Stimulated activated CD4-positive, alpha-beta T cell treated with anti-CD3 and anti-CD28 coated beads, TNF-alpha, amount 100 ng/mL, for 24 hours (primary cell): ENCODE measurements at places on chromosomes 1 and 21.

GRCh38 chr1:216766633-216767327 is 43.6 kb upstream of the ESRRG start:
- no peak for DNase-seq

DNA sequence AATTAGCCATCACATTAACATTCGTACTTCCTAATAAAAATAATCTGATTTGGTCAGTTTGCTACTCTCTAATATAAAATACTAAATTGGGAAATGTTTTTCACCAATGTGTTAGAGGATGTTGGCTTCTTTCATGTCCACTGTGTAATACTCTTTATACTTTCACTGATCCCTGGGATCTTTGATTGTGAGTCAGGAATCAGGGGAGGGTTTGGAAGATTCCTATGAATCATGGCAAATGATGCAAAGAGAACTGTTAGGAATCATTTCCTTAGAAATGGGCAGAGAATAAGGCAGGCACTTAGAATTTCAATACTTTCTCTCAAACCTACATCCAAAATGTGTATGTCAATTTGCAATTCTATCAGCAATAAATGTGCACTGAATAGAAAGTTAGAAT is 31.0 kb downstream of the KRTAP24-1 start:
- no peak for DNase-seq

DNA sequence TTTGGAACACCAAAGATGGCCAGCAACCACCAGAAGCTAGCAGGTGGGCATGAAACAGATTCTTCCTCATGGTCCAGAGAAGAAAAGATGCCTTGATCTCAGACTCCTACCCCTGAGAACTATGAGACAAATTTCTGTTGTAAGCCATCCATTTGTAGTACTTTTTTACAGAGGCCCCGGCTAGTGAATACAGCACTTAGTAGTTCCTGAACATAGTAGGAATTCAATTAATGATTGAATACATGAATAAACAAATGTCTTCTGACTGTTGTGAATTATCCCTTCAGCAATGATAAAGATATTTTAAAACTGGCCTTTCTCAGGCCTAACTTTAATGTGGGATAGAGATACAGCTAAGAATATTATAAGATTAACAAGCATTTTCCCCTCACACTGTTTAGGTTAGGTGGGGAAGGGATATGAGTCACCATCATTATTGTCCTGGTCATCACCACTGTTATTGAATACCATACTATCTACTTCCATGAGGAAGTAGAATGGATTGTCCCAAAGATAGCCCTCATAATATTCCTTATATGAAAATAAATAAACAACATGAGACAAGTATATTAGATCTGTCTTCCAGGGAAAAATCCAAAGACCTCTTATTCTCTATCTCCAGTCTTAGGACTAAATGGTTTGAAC is 51.4 kb downstream of the ADCY10 start:
- DNase-seq: no peak

DNA sequence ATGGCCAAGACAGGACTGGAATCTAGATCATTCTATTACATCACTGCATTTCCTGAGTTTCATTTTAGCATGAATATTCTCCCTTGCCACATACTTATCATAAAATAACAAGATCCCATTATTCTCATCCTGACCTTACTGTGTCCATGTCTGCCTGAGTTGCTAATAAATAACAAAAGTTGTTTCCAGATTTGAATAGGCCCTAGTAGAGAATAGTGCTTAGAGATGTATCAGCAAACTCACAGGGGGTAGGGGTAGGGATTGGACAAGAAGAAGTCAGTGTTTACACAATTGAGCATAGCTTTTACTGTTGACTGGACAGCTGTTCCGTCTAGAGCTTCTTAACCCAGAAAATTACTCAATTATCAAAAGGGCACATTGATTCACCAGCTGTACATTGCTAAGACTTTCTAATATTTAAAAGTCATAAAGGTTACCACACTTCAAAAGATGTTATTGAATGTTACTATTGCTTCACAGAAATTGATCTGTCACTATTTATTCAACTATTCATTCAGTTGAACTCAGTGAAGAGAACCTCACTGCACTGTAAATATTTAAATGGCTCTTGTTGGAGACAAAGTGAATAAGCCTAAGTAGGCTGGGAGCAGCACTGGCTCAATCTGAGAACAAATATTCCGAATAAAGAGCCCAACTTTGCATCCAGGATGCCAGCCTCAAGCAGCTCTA is 121.9 kb downstream of the NRIP1 start:
- no peak for DNase-seq

- no peak for DNase-seq
These were observed 47.6 kb downstream of the SLX9 start for GRCh38 chr21:44987301-44987885.

- no peak for DNase-seq
These were observed 88.1 kb upstream of the C1orf21 start for GRCh38 chr1:184298440-184299405.

DNA sequence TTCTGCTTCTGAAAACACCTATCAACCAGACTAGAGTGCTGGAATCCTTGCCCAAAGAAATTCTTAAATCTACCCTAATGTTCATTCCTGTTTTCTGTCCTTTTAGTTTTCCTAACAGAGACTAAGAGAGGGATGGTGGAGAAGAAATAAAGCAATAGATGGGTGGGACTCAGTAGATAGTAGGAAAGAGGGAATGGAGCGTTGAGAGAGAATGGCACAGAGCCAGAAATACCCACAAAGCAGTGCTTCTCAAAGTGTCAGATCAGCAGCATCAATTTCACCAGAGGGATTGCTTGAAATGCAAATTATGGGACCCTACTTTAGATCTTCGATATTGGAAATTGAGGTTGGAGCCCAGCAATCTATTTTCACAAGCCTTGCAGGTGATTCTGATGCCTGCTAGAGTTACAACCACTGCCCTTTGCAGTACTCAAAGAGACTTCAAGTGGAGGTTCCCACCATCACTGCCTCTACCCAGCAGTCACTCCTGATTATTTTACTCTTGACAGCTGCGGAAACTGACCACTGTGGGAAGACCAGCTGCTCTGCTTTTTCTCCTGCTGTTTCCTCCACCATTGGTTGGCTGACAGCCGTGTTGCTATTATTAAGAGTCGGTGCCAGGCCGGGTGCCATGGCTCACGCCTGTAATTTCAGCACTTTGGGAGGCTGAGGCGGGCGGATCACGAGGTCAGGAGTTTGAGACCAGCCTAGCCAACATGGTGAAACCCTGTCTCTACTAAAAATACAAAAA is 11.4 kb upstream of the PRPF3 start:
- DNase-seq: no peak

DNA sequence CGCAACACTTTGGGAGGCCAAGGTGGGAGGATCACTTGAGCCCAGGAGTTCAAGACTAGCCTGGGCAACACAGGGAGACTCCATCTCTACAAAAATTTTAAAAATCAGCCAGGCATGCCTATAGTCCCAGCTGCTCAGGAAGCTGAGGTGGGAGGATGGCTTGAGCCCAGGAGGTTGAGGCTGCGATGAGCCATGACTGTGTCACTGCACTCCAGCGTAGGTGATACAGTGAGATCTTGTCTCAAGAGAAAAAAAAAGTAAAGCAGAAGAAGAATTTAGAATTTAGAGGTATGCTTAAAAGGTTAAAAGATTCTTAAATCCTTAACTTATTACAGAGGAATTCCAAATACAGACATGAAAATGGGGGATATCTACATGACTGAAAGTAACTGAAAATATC is 79.5 kb downstream of the SMYD3 start:
- no peak for DNase-seq

- DNase-seq: no peak
These were observed 65.5 kb downstream of the MAN1C1 start for GRCh38 chr1:25682059-25682601.

DNA sequence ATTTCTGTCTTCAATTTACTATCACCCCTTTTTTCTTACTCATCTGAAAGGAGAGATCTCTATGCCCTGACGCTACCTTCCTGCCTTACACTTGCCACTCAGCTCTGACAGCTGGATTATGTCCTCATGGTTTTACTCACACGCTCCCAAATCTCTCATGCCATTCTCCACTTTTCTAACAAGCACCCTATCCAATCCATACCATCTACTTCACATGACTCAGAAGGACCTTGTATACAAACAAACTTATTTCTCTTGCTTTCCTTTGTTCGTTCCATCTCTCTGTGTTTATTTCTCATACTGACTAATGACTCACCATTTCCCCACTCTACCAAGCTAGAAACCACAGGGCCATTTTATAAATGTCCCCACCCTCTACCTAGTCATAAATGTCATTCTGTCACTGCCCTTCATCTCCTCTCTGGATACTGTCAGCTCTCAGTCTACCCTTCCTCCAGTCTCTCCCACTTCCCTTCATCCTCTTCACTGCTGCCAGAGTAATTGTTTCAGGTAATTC is 87.3 kb downstream of the USP24 start:
- no peak for DNase-seq

- no peak for DNase-seq
These were observed 4.1 kb downstream of the WNT3A start for GRCh38 chr1:228010921-228011320.

DNA sequence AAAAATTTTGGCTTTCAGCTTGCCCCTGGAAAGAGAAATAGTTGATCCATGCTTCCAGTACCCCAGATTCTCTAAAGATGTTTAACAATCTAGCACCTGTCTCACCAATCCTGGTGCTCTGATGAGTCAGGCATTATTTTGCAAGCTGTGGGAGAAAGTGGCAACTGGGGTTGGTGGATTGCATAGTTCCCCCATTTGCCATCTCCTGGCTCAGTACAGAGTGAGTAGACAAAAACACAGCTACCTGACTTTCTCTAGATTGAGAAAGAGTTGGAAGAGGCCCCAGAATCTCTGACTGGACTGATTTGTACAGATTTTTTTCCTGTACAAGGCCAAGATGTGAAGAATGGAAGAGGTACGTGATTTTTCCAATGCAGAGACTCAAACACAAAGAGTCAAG is 75.1 kb upstream of the NEGR1 start:
- DNase-seq: no peak

GRCh38 chr1:9630331-9631111 is 21.0 kb upstream of the PIK3CD start:
- no peak for DNase-seq

GRCh38 chr1:183585038-183585437 is 5.2 kb downstream of the NCF2 start:
- DNase-seq: no peak

DNA sequence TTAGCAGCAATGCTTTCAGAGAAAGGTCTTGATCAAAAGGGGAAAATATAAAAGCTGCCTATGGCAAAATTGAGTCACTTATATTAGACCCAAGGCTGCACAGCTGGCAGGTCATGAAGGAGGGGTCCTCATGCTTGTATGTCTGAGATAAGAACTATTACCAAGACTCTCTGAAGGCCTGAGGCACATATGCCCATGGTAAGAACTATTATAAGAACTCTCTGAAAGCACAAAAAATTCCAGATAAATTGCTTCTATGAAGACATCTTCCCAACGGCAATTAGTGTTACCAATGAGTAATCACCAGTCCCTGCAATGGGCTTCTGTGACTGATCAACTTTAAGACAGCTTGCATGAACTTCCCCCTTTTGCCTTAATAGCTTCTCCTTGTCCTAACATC is 42.8 kb upstream of the LRIF1 start:
- DNase-seq: no peak

- no peak for DNase-seq
These were observed 3.2 kb downstream of the GJC2 start for GRCh38 chr1:228152918-228153258.

GRCh38 chr1:203280061-203280460 is 25.3 kb upstream of the BTG2 start:
- no peak for DNase-seq

GRCh38 chr1:212215910-212216309 is 69.3 kb upstream of the PPP2R5A start:
- DNase-seq: no peak

DNA sequence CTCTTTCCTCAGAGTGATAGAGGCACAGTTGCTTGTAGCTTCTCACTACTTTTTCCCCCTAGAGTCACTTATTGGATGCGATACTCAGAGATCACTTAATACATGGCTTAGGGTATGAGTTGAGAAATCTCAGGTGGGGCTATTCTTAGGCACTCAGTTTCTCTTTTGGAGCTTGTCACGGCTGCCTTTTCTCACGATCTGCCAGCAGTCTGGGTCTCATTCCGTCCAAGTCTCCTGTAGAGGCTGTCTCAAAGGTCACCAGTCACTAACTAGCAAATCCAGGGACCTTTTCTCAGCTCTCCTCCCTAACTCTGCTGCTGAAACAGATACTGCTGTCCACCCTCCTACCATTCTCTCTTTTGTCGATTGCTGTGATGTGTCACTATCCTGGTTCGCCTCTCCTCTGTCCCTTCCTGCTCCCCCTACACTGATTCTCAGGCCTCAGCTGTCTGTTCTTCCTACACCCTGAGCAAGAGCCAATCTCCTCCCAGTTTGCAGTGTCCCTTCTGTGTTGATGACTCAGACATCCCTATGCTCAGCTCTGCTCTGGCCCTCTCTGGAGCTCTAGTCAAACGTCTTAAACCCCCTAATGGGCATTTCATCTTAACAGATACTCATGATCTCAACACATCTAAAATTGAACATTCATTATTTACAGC is 12.4 kb downstream of the ATP1A2 start:
- DNase-seq: no peak
